ENCODE measurements at places on chromosomes 2 and 18. TPM values are rescaled to one million over a fixed set of nuclear protein-coding genes. Genes with fewer than 3 reads are reported as not detected.

The CHST9 gene
- not detected for total RNA-seq

The CASP8 gene
- 19.6 TPM for total RNA-seq

The NOSTRIN gene
- total RNA-seq: not detected

The UNC80 gene
- not detected for total RNA-seq

The PTPRM gene
- total RNA-seq: 28.1 TPM

GRCh38 chr18:52077251-52077983 lies 262.6 kb upstream of the DCC start:
- DNase-seq: no peak

GRCh38 chr2:171410101-171410500 lies 23.7 kb downstream of the METTL8 start:
- DNase-seq: no peak

GRCh38 chr18:56804395-56804794 lies 153.2 kb downstream of the WDR7 start:
- DNase-seq: no peak

GRCh38 chr2:97673182-97673914 lies 3.8 kb downstream of the C2orf92 start:
- peak; percentile 20 for DNase-seq

- no peak for DNase-seq
Measured at GRCh38 chr2:232460171-232460570, 4.2 kb downstream of the ALPI start.

DNA sequence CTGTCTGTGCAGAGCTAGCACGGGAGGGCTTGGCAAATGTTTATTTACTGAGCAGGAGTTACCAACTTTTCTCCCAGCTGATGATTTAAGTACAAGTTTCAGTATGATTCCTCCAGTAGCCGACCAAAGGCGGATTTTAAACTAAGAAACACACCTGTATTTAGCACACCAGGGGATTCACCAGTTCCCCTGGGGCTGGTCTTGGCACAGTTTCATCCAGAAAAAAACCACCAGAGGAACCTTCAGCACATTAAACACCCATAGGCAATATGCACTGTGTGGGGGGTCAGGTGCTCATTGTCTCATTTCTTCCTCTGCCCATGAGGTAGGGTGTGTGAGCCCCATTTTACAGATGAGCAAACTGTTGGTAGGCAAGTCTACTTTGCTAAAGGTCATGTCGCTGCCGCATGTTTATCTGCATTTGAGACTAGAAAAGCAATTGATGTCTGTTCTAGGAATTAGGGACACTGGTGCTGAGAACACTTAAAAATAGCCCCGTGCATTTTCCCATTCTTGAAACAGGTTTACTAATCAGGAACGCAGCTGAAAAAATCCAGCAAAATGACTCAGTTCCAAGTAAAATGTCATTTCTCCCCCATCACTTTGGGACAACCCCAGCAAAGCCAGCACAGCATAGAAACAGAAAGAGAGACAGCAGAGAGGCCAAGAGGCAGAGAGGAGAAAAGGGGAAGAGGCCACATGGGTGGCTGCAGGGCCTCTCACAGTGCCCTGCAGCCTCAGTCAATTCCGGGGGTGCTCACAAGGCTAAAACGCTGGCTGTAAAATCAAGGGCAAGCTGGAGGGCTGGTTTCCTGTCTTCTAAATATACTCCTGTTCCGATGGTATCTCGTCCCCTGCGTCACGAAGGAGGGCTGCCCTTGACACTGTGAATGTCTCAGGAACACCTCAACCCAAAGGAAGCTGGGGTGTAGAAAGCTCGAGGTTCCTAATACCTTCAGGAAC lies 166.8 kb upstream of the ID2 start:
- no peak for DNase-seq

GRCh38 chr2:149587950-149588487 lies 444 bp upstream of the MMADHC start:
- DNase-seq: no peak

All from LHCN-M2 (cell line).